ENCODE measurements at places on chromosomes 6 and 20.

- no peak for DNase-seq
Observed at GRCh38 chr6:144601221-144601620, 316.1 kb downstream of the UTRN start.

DNA sequence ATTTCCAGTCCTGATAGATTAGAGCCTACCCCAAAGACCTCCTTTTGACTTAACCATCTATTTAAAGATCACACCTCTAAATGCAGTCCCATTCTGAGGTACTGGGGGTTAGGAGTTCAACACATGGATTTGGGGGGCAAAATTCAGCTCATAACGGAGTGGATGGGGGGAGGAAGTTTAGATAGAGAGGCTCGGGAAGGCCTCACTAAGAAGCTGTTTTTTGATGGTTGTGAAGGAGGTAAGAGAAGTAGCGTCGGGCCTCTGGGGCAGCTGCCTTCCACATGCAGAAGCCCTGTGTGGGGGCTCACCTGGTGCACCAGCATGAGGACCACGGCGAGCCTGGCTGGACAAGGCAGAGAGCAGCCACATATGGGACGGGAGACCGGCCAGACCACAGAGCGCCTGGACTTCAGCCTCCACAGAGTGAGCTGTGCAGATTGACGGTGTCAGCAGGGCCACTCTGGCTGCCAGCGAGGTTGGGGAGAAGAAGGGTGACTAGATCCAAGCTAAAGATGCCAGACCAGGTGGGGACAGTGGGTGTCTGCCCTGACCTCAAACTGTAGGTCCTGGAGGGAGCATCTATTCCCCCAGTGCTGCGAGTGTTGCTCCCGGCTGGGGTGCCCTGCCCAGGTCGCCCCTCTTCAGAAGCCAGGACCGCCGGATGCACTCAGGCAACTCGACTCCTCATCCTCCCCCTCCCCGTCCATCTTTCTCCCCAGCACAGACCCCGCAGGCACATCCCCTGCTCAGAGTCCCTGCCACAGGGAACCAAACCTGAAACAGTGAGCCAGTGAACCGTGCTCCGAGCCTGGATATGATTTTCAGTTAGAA, 5.1 kb upstream of the SYNJ2 start:
- no peak for DNase-seq

DNA sequence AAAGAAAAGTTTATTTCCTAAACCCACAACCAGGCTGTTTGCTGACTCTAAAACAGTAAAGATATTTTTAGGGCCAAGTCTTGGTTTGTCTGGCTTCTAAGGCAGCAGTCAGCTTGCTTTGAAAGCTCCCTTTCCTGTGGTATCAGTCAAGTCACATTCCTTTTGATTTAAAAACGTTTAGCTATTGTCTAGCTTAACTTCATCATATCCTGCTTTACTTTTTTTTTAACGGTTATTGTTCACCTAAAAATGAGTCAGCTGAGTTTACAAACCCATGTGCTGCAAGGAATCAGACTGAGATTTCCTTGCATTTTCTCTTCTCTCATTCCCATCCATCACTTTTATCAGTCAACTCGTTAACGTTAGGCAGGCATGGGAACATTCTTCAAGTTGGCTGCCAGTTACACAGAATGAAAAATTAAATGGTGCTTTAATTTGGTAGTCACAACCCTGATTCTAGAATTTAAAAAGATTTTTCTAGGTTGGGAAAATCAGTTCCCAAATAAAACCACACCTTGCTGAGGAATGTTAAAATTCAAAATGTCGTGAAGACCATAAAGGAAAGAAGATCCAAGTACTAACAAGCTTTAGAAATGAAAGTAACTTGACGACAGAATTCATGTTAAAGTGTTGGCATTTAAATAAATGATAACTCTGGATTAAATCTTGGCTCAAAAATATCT, 45.9 kb downstream of the ELOVL5 start:
- peak; percentile 71 for DNase-seq

DNA sequence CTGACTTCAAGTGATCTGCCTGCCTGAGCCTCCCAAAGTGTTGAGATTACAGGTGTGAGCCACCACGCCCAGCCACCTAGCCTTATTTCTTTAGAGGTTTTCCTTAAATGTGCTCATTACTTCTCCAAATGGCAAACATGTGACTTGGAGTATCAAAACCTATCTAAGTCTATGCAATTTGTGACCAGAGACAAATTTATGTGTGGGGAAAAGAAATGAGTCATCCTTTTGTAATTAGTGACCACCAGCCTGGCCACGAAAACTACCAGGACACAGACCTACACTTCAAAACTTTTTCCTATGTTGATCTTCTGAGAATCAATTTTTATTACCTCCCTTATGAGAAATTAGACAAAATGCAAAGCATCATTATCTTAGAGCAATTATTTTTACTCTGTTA, 64.6 kb upstream of the OGFRL1 start:
- no peak for DNase-seq

- no peak for DNase-seq
Observed at GRCh38 chr20:54069501-54069971, 858 bp downstream of the BCAS1 start.

GRCh38 chr6:13654496-13654895, 39.4 kb downstream of the NOL7 start:
- no peak for DNase-seq

- no peak for DNase-seq
Observed at GRCh38 chr6:110816677-110817076, 1.4 kb upstream of the CDK19 start.
